ENCODE measurements at places on chromosomes 2 and 18.
A peak's percentile ranks its signal among the peaks of the same experiment; 100 is the strongest.

DNA sequence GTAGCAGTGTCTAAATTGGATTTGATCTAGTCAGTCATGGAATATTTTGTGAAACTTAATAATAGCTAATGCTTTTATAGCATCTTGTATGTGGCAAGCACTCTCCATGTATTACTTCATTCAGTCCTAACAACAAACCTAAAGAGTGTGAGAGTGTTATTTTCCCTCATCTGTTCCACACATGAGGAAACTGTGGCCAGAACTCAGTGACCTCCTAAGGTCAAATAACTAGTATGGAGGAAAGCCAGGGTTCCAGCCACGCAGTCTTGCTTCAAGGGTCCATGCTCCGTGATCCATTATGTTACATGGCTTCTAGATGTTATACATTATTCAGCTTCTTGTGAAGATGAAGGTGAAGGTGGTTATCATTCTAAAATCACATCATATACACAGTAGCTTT is 45.5 kb downstream of the TWSG1 start:
- DNase-seq: no peak

DNA sequence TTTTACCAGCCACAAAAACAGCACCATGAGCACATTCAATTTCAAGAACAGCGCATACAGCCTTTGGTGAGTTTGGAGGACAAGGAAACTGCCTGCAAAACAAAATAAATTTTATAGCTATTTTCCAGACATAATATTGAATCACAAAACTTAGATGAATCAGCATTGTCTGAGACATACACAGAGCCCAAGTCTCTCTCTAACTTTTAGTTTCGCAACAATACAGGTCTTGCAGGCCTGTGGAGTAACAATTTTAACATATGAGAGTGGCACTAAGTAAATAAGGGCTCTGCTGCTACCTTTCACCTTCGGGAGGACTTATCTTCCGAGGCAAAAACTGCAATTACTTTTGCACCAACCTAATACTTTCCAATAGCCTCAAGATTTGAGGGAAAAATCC is 56.1 kb upstream of the PEX13 start:
- DNase-seq: no peak

- DNase-seq: no peak
Observed at GRCh38 chr2:24860631-24861030, 59.4 kb downstream of the ADCY3 start.

GRCh38 chr18:58937071-58937886 is 72.6 kb downstream of the ZNF532 start:
- DNase-seq: no peak

GRCh38 chr18:27142891-27143290 is 42.2 kb downstream of the CHST9 start:
- no peak for DNase-seq

DNA sequence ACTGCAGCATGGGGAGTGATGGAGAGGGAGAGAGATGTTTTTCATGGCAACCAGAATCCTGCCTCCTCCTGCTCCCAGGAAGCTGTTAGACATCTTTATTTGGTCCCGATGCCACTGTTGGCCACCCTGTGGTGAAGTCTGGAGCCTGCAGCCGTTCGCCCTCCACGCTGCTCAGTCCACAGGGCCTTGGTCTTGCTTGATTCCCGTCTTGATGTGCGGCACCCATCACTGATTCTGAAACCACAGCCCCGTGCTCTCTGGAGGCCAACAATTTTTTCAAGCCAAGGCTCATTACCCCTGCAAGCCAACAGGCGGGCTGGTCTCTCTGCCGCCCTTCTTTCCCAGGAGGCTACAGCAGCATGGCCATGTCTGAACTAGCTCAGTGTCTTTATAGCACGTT is 24.5 kb downstream of the SIGLEC15 start:
- DNase-seq: no peak

GRCh38 chr2:84701880-84702279 is 179.0 kb downstream of the TRABD2A start:
- no peak for DNase-seq

GRCh38 chr2:96601382-96602292 is 36.5 kb downstream of the KANSL3 start:
- DNase-seq: no peak

DNA sequence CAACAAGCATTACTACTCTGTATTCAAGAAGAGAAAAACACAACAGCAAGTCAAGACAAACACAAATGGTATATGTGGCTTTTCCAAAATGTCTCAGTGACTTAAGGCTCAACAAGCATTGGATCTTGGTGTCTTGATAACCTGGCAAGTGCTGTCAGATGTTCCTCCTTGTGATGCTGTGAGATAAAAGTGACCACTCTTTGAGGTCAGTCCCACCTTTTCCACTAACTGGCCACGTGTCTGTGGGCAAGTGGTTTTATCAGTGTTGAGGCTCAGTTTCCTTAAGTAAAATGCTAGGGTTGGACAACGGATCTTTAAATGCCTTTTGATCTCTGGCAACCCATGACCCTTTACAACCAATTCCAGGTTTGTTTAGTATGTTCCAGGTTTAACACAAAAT is 98.7 kb downstream of the BCL2 start:
- DNase-seq: no peak

GRCh38 chr2:66080127-66080526 is 354.8 kb upstream of the MEIS1 start:
- no peak for DNase-seq

GRCh38 chr2:133837441-133838094 is 269.3 kb upstream of the NCKAP5 start:
- DNase-seq: no peak

GRCh38 chr2:167945660-167946368 is 301.6 kb downstream of the STK39 start:
- no peak for DNase-seq

- DNase-seq: no peak
Observed at GRCh38 chr2:142940606-142941223, 63.3 kb downstream of the KYNU start.

DNA sequence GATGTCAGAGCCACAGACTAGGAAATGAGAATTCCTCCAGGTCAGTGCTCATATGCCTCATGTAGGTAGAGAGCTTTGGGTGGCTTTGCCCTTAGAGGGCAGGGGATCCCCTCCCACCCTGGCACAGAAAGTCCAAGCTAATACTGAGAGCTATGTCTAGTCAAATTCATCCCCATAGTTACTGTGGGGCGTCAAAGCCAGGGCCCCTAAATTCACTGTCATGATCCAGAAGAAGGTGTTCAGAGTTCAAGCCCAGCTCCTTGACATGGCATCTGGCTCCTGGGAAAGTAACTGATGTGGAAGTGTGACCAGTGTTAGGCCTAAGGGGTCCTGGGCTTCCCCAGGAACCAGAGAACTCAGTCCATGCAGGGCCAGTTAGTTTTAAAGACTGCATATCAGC is 1.8 kb downstream of the THNSL2 start:
- no peak for DNase-seq

GRCh38 chr2:7857904-7858303 is 824.0 kb upstream of the ID2 start:
- DNase-seq: no peak

GRCh38 chr2:168363347-168364092 is 92.6 kb upstream of the CERS6 start:
- DNase-seq: no peak

- DNase-seq: no peak
Observed at GRCh38 chr2:225994748-225995405, 595.4 kb downstream of the NYAP2 start.

- no peak for DNase-seq
Observed at GRCh38 chr2:186423481-186423880, 62.6 kb upstream of the ZC3H15 start.

DNA sequence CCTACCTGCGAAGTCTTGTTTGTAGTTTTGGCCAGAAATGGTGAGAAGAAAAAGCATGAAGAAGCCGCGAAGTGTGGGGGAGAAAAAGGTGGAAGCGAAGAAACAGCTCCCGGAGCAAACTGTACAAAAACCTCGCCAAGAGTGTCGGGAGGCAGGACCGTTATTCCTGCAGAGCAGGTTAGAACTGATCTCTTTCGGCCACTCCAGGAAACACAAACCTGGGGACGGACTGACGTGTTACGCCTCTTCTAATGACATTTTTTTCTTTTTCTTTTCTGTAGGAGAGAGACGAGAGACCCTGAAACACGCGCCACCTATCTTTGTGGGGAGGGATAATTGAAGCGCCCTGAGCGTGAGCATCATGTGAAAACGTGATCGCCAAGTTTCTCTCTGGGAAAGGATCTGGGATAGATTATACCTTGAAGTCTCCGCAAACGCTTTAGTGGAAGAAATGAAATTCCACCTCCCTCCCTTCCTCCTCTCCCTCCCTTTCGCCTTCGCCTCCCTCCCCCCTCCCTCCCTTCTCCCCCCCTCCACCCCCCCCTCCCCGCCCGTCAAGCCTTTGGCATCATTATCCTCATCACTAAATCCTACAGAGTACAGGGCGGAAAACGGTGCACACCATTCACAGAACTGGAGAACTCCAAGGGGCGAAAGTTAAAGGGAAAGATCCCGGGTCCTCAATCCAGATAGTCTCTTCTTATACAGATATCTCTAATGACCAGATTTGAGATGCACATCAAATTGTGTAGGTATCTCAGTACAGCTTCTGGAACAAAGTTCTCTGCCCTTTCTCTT is at the start of gene ZEB2:
TSS of gene ZEB2 (minus strand) at position 186 of the 798 bp plus-strand sequence. CDS start 2,769 bp downstream, outside the sequence.
- DNase-seq: no peak

- DNase-seq: no peak
Observed at GRCh38 chr18:44726059-44726421, 45.4 kb downstream of the SETBP1 start.

GRCh38 chr2:48851161-48851560 is 95.6 kb upstream of the LHCGR start:
- no peak for DNase-seq

GRCh38 chr2:241608881-241609280 is 28.1 kb downstream of the THAP4 start:
- DNase-seq: no peak

GRCh38 chr2:41950666-41950960 is 97.2 kb upstream of the PKDCC start:
- DNase-seq: no peak

GRCh38 chr2:183248866-183249567 is 124.8 kb downstream of the NUP35 start:
- DNase-seq: peak; percentile 13

DNA sequence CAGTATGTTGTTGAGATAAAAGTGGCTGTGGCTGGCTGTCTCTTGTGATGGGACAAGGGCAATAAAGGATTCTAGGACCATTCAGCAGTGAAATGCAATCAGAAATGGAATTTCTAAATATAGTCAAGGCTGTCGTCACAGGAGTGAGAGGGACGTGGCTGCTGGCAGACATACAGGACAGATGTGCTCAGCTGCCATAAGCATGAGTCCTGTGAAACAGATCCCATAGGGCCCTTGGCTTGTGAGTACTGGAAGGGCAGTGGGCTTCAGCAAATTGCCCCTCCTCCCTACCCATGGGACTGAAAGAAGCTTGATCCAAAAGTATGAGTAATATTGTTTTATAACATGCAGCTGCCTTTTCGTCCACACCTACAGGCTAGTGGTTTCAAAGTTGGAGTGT is 4.2 kb upstream of the CNNM3 start:
- no peak for DNase-seq

GRCh38 chr2:45138904-45139303 is 129.7 kb upstream of the SIX2 start:
- no peak for DNase-seq

DNA sequence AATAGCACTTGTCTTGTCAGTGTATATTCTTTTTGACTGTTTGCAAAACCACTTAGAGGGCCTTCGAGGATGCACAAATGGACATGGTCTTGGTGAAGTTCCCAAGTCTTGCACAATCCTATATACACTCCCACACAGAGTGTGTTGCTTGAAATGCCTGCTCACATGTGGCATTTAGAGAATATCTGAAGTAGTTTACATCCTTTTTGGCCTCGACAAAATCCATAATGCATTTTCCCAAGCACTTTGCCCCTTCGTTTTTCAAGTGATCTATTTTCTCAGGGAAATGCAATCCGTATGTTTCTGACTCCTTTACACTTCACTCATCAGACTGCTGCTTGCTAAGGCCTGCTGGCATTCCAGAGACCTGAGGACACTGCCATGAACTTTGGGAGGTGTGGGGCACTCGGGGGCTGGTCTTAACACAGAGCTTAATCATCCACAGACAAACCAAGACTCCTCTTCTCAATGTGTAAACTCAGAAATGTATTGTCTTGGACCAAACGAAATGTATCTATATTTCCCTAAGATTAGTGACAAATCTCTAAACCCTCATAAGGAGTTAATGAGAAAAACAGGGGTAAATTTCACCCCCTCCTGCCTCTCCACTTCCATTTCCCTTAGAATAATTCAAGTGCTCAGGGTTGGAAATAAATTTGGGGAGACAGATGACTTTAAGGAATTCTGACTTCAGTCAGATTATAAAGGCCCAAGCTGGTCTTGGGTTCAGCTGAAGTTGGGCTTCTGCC is 219.3 kb upstream of the APCDD1 start:
- no peak for DNase-seq

GRCh38 chr18:52679354-52679753 is 339.4 kb downstream of the DCC start:
- DNase-seq: no peak

DNA sequence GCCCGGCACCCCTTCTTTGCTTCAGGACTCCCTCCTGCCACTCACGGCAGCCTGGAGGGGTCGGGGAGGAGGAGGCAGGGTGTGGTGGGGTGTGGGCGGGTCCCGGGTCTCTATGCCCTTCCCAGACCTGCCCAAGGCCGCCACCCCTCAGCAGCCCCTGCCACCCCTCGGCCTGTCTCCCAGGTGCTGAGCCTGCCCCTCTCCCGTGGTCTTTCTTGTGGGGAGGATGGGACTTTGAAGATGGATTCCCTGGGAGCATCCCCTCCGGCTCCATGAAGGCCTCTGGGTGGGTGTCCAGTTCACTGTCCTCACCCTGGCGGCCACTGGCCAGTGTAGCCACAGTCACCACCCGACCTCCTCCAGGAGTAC is 23.2 kb downstream of the KCNIP3 start:
- DNase-seq: no peak

- DNase-seq: no peak
Observed at GRCh38 chr18:63216516-63217311, 102.9 kb downstream of the BCL2 start.

Measured in NCI-H1105 (cell line).